ENCODE measurements at places on chromosomes 7 and 10.

DNA sequence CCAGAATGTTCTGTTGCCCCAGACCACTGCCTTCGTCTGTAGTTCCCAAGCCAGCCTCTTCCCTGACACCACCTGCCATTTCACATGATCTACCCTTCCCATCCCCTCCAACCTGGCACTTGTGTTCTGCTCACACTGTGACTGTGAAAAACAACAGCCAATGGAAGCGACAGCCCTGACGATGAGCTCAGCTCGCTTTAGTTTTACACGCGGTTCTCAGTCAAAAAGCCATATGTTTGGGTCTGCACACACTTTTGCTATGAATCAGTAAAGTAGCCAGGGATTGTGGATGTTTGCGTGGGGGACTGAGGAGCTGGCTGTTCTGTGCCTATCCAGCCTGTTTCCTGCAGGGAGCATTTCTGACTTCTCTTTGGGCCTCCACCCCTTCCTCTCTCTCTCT, 282.7 kb downstream of the WDR11 start:
- no peak for DNase-seq

DNA sequence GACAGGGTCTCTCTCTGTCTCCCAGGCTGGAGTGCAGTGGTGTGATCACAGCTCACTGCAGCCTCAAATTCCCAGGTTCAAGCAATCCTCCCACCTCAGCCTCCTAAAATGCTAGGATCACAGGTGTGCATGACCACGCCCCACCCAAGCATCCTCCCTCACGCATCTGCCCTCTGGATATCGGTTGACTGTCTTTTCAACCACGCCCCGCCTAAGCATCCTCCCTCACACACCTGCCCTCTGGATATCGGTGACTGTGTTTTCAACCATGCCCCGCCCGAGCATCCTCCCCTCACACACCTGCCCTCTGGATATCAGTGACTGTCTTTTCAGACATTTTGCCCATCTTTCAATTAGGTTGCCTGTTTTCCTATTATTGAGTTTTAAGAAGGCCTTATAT, 140.5 kb downstream of the MAD1L1 start:
- DNase-seq, result no peak

DNA sequence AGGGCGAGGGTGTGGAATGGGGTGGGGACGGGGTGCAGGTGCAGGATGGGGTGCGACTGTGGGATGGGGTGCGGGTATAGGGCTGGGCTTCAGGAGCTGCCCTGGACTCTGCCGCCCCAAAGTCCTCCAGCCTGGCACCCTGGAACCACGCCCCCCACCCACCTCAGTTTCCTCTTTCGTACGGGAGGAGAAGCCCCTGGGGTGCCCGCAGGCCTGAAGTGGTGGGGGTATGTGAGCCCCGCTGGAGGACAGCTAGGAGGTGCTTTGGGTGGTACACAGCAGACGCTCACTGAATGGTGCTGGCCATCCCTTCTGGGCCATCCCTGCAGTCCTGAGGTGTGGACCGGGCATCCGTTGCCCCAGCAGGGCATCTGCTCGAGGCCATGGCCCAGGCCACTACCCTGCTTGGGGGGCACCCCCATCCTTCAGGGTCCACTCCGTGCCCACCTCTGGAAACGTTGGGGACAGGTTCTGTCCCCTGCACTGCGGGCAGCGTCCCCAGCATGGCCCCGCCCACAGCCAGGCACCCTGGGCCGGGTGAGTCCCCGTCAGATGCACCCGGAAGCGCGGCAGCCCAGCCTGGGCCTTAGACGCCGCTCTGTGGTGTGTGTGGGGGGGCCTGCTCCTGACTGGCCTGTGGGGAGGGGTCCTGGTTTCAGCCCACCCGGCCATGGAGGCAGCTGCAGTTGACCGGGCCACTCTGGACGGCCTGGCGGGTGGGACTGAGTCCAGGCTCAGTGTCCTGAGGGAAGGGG, 41.6 kb downstream of the UNCX start:
- no peak for DNase-seq

- no peak for DNase-seq
Observed at GRCh38 chr7:36071605-36072004, 81.4 kb upstream of the EEPD1 start.

- no peak for DNase-seq
Observed at GRCh38 chr10:114709984-114710383, 51.9 kb upstream of the ABLIM1 start.
